Forelimb muscle (tissue), 1 donor: ENCODE measurements at places on chromosomes 3 and 15. TPM values are rescaled to one million over a fixed set of nuclear protein-coding genes. Genes with fewer than 3 reads are reported as not detected.

GRCh38 chr15:52481915-52482314, 46.8 kb downstream of the MYO5A start:
- DNase-seq = no peak

DNA sequence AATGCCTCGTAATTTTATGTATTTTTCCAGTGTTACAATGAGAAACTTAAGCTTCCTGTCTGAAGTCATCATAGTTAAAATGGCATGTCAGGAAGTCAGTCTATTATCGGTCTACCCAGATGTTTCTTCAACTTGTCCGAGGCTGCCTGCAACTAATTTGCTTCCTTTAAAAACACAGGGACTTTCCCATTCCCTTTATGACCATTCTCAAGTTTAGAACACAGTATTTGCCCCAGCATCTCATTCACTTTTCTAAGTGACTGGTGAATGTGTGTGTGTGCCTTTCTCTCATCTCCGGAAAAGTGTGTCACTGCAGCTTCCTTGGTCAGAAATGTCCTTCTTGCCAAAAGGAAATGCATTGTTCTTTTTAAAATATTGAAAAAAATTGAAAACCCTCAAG, 466.6 kb downstream of the RAP2B start:
- no peak for DNase-seq

DNA sequence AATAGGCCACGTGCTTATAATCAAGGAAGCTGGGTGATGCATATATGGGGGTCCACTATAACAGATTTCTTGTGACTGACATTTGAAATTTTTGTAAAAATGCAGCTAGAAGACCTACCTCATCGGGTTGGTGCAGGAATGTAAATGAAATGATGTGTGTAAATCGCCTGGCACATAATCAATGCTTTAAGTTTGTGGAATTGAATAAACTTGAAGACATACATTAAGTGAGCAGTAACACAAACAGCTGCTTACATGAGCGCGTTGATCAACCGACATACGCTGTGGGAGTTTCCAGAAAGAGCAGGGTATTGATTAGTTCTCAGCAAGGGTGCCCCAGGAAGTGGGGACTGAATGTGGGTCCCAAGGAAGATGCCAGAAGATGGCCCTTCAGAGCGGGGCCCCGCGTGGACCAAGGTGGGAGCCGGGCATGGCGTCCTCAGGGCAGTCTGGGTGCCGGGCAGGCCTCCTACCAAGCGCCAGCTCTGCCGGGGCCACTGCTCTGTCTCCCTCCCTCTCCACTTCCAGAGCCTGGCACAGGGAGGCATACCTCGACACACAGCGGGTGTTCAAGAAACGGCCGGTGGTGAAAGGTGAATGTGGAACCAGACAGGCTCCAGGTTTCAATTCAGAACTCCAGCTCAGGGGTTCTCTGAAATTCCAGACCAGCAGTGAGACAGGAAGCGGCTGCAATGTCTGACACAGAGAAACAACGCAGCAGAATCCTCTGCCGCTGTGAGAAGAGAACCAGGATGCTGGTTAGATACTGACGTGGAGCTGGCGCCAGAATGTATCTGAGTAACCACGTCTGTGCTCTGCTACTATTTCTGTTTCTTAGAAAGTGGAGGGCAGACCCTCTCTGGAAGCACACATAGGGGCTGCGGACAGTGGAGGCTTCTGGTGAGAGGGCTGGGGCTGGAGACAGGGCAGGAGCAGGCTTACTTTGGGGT, 12.6 kb downstream of the BFSP2 start:
- no peak for DNase-seq

GRCh38 chr15:73022161-73022560, 30.1 kb upstream of the NEO1 start:
- DNase-seq = no peak

DNA sequence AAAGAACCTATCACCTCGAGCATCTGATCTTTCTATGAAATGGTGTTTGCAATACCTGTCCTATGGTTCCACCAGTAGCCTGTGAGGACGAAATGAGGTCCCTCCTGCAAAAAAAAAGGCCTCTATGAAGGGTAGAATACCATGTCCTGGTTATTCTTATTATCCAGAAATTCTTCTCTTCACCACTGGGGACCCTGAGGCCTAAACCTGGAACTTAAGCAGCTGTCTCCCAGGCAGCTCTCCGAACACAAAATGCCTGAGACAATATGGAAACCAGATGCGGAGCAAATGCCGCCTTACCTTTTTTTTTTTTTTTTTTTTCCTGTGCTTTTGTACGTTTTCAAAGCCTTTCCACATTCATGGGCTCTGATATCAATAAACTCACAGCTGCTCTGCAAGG, 62.1 kb upstream of the WNT5A start:
- DNase-seq = no peak

CHRNB4 gene
- 0.18 TPM for polyA plus RNA-seq
